Activated T-cell treated with anti-CD3 and anti-CD28 coated beads for 24 hours (primary cell): ENCODE measurements at places on chromosomes 2 and 18.

DNA sequence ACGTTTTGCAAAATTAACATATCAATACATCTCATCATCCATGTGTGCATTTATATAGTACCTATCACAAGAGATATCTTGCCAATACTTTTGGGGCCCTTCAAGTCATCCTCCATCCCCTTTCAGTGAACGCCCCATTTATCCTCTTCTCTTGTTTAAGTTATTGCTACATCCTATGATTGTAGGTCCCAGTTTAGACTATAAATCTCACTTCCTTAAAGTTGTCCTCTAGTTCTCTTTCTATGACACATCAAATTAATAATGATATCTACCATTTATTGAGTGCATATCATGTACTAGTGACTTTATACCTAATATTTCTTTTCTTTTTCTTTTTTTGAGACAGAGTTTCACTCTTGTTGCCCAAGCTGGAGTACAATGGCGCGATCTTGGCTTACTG lies 28.8 kb upstream of the FBXO11 start:
- DNase-seq = no peak

DNA sequence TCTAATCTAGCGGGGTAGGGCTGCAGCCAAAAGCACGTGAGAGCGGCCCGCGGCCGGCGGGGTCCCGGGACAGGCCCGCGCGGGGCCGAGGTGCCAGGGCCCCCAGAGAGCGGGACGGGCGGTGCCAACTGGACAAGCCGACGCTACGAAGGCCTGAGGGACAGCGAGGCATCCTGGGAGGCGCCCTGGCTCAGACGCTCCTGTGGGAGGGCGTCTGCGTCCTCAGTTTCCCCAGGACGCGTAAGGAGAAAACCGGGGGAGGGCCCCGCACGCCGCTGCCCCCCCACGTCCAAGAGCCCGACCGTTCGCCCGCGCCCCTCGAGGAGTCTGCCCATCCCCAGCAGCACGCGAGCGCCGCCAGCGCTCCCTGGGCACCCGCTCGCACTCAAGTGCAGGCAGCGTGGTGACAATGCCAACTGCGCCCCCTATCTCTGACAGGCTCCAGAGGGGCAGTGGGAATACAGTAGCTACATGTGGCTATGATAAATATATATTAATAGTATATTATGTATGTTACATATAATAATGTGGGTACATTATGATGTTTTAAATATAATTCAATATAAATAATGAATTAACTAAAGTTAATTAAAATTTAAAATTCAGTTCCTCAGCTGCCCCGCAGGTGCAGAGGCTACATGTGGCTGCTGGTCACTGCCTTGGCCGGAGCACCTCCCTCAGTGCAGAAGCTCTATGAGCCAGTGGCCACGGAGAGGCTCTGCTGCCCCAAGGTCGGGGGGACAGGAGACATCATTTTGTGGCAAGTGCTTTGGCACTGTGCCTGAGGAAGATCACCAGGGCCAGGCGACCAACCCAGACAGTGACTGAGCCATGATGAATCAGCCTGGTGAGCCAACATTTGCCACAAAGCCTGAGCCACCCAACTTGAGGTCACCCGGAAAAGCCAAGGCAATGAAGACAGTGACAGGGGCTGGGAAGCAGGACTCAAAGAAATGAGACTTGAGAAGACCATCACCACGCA lies 5.5 kb upstream of the SFT2D3 start:
- peak; percentile 48 for DNase-seq

GRCh38 chr2:54143780-54144179 lies 28.4 kb downstream of the ACYP2 start:
- DNase-seq = no peak

DNA sequence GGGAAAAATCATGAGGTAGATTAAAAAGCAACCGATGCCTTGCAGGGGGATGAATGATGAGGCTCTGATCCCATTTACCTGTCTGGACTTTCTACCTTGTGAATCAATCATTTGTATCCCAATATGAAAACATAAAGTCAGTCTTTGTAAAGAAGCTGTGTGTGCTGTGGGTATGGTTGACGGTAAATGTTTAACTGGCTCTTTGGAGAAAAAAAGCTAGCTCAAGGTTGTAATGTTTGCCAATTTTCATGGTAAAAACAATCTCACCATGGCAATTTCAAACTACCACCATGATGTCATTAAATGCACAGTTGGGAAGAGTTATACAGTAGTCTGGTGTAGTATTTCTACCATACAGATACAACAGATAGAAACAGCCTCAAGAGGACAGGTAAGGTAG lies 14.6 kb downstream of the TTR start:
- DNase-seq = no peak

DNA sequence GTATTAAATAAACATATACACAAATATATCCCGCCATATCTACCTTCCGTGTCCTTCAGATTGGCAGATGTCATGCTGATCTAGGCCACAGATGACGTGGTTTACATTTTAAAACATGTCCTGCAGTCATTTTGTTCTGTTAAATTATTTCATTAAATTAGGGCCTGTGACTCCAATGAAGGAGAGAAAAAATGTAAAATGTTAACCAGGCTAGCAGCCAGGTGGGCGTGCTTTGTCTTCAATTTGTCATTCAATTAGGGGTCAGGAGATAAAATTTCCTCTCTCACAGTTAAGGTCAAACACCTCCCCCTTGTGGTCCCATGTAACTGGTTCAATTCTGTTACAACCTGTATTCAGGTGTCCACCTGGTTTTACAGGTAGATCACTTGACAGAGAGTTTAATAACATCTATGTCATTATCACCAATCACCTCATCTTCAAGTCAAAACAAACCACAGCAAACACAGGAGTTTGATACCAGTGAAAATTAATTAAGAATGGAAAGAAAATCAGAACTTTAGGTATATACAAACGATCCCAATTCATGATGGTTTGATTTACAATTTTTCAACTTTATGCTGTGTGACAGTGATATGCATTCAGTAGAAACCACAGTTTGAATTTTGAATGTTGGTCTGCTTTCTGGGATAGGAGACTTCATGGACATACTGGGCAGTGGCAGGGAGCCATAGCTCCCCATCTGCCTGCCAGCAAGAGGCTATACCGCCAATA lies 339.4 kb downstream of the CMPK2 start:
- DNase-seq = no peak

- no peak for DNase-seq
Observed at GRCh38 chr2:168006498-168006897, 240.9 kb downstream of the STK39 start.

DNA sequence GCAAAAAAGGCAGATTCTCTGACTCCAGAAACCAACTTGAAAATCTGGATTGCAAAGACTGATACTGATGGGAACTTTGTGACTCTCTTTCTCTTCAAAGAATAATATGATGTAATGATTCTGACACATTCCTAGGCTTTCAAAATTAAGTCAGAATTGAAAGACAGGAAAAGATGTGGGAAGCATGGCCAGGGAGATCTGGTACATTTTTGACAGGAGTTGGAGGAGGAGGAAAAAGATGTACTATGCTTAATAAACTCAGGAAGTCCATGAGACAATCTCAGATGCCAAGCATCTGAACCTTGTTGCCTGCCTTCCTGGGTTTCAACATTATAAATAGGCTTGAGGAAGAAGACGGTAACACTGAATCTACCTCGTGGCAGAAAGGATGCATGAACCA lies 34.2 kb downstream of the KLF7 start:
- DNase-seq = no peak

GRCh38 chr2:173354073-173354581 lies 545 bp upstream of the CDCA7 start:
- DNase-seq = no peak

DNA sequence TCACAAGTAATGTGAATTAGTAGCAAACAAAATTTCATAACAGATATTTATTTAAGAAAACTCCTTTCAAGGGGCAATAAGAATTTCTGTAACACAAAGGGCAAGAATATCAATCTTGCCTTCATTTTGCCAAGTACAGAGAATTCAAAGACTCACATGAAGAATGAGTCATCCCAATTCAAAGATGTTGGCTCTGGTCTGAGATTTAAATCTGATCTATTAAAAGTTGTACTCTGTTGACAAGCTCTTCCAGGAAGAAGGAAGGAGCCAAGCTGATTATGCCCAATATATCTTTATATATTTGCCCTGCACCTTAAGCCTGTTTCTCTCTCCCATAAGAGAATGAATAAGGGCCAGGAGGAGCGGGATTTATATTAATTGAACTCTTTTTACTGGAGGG lies 55.9 kb upstream of the RPE start:
- DNase-seq = no peak

DNA sequence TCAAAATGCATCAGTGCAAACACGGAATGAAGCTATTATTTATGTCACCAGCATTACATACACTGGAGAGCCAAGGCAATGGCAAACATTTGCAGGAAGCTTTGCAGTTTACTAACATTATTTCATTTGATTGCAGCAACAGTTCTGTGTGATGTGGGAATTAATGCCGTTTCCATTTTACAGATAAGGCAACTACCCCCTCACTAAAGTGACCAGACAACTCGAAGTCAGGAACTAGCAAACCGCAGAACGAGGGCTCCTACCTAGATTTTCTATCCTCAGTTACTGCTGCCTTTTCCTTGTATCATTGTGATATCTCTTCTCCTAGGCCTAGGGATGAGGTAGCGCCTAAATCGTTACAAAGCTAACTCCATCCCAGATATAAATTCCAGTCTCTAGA lies 85.5 kb downstream of the COLEC12 start:
- DNase-seq = no peak

GRCh38 chr18:80202264-80202998 lies 44.9 kb downstream of the PARD6G start:
- DNase-seq = peak; percentile 16

GRCh38 chr2:9278439-9278838 lies 71.8 kb downstream of the ASAP2 start:
- DNase-seq = no peak

- no peak for DNase-seq
Observed at GRCh38 chr2:60412620-60413019, 140.8 kb downstream of the BCL11A start.

DNA sequence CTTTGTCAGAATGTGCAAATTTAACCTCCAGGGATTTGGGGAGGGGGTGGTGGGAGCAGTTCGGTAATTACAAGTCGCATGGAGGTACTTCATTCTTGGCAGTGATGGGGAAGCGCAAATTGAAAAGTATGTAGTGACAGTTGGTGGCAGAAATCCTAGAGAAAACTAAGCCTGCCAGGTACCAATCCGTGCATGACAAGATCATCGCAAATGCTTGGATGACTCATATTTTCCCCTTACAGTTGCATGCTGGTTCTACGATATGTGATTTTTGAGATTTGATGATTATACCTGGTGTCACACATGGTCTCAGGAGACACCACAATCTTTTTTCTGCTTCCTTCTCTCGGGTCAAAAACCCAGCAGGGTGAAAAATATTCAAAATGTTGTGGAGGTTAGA lies 479.7 kb upstream of the ID2 start:
- no peak for DNase-seq

GRCh38 chr2:46095830-46096229 lies 201.4 kb upstream of the EPAS1 start:
- no peak for DNase-seq

GRCh38 chr2:85355073-85355410 lies 473 bp downstream of the ELMOD3 start:
- DNase-seq = no peak

DNA sequence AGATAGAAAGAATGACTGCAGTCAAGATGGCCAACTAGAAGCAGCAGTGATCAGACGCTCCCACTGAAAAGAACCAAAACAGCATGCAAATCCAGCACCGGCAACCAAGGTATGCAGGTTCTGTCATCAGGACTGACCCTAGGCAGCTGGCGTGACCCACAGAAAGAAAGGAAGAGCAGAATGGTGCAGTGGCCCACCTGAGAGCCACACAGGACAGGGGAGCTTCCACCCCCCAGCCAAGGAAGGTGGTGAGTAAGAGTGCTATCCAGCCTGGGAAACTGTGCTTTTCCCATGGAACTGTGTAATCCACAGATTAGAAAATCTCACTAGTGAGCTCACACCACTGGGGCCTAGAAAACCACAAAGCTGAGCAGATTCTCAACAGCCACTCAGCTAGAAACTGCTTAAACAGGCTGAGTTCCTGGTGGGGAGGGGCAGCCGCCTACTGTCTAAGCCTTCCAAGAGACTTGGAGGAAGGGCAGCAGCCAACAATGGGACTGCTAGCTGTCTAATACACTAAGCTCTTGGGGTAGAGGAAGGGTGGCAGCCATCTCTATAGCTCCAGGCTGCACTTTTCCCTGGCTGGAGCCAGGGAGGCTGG lies 127.9 kb downstream of the EVA1A start:
- DNase-seq = no peak

DNA sequence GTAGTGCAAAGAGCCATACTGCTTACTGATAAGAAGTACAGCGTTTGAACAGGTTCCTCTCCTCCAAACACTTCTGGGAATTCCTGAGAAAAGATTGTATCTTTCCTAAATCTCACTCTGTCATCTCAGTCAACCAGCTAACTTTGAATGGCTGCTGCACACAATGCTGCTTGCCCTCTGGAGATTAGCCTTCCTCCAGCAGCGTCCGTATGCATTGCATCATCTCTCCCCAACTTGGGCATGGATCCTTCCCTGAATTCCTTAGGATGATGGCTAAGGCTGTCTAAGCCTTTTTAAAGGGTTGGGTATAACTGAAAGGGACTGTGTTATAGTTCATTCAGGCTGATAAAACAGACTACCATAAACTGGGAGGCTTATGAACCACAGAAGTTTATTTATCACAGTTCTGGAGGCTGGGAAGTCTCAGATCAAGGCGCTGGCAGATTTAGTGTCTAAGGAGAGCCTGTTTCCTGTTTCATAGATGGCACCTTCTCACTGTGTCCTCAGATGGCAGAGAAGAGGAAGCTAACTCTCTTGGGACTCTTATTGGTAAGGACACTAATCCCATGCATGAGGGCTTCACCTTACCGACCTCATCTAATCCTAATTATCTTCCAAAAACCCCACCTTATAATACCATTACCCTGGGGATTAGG lies 105.3 kb downstream of the PAX3 start:
- no peak for DNase-seq

GRCh38 chr2:55164534-55165480 lies 67.3 kb downstream of the CLHC1 start:
- no peak for DNase-seq

- no peak for DNase-seq
Observed at GRCh38 chr2:156625360-156626170, 189.4 kb downstream of the GPD2 start.

GRCh38 chr2:42856891-42857632 lies 64.7 kb upstream of the HAAO start:
- no peak for DNase-seq

- no peak for DNase-seq
Observed at GRCh38 chr2:109325570-109325969, 196.6 kb downstream of the SH3RF3 start.

GRCh38 chr2:172288603-172289002 lies 138.8 kb upstream of the ITGA6 start:
- DNase-seq = peak; percentile 8

GRCh38 chr2:45115181-45115580 lies 105.9 kb upstream of the SIX2 start:
- no peak for DNase-seq

DNA sequence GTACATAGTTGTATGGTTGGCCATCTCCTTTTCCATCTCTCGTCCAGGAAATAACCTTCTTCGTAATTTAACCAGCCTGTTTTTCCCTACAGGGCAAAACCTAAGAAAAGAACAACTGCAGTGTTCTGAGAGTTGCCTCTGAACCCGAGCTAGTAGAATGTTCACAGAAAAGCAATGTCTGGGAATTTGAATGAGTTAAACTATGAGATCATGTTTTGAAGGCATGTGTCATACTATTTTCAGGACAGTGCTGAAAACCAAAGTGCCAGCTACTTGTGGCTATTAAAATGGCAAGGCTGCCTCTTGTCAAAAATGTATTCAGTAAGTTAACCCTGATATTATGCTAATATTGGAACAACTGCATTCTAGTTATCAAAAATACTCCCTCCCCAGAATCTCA lies 482.9 kb upstream of the SPRED2 start:
- no peak for DNase-seq
